AG10803 (cell line): ENCODE measurements at places on chromosomes 3 and 15.
A peak's percentile ranks its signal among the peaks of the same experiment; 100 is the strongest.

GRCh38 chr3:64344721-64345207 lies 119.5 kb upstream of the PRICKLE2 start:
- peak; percentile 77 for DNase-seq

- no peak for DNase-seq
Measured at GRCh38 chr3:193190146-193190786, 50.8 kb upstream of the PLAAT1 start.

GRCh38 chr3:184238246-184238818 lies 8.9 kb downstream of the VWA5B2 start:
- no peak for DNase-seq

DNA sequence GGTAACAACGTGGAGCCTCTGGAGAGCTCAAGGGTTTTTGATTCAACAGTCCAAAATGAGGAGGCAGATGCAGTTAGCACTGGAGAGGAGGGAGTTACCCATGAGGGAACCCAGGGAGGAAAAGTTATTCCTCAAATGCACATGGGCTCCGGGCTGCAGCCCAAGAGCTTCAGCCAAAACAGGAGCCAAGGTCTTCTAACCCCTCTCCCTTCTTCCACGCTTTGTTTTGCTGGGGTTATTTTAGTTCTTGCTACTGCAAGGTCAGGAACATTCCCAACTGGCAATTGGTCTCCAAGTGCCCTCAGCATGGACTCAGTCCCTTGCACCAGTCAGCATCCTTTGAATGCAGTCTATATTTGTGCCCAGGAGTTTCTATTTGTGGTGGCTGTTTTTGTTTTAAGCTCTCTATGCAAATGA lies 90.0 kb downstream of the TGFBR2 start:
- no peak for DNase-seq

DNA sequence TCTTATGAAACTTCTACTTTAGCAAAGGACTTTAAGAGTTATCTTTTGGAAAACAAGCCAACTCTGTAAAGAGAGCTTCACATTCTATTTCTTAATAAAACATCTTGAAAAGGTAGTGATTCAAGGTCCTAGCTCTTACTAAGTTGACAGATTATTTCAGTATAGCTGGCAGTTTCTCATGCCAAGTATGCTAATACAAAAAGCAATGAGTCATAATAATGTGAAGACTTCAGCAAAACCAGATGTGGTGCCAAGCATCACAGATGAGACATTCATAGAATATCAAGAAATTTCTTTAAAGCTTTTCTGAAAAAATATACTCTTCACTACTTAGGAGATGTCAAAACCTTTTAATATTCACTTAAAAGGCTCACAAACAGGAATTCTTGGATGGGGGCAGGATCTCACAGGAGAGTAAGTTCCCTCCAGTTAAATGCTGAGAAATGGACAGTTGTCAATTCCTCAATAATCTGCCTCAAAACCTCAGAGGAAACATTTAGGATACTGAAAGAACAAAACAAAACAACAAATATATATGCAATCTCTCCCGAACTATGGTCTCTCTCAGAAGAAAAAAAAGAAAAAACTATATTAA lies 45.6 kb downstream of the DCBLD2 start:
- peak; percentile 94 for DNase-seq

DNA sequence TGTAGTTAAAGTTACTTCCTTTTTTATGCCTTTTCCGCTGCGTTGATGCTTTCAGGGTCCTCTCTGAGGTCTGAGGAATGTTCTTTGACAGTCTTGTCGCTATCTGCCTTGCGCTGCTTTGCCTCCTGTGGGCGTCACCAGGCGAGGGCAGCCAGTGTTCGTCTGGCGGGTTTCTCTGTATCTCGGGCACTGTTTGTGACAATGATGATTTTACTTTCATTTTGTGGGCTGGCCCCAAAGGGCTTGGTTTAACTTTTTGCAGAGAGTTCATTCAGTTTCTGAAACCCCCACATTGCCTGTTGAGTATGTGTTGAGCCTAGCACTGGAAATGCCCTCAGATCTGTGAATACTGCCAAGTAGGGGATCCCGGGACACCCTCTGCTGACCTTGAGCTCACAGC lies 24.6 kb upstream of the SACM1L start:
- no peak for DNase-seq

GRCh38 chr3:46670000-46670890 lies 23.2 kb downstream of the ALS2CL start:
- no peak for DNase-seq

DNA sequence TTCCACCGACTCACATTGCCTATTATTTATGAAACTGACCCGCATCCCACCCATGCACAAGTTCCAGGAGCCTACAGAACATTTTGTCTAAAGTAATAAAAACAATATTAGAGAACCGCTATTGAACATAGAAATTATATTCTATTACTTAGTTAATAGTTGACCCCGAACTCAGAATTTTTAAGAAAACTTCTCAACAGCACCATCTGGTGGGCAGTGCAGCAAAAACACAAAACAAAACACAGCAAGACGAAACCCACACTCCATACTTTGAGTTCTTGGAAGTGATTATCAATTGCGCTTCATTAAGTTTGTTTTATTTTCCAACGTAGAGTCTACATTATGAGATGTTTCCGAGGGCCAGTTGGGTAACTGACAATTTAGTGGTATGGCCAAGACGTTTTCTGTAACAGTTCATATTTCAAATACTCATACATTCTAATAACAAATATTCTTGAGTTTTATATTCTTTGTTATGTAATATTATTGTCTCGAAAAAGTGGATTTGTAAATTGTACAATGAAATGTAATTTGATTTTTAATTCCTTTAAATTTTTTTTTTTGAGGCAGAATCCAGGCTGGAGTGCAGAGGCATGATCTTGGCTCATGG lies 24.0 kb upstream of the C3orf70 start:
- peak; percentile 35 for DNase-seq

GRCh38 chr3:57176045-57176444 lies 10.9 kb upstream of the IL17RD start:
- no peak for DNase-seq
